ENCODE measurements at places on chromosomes 4 and X.

GRCh38 chr4:182449930-182450439 is 206.8 kb downstream of the TENM3 start:
- DNase-seq: no peak

GRCh38 chr4:150581641-150582051 is 305 bp upstream of the MAB21L2 start:
- DNase-seq: peak; percentile 71

DNA sequence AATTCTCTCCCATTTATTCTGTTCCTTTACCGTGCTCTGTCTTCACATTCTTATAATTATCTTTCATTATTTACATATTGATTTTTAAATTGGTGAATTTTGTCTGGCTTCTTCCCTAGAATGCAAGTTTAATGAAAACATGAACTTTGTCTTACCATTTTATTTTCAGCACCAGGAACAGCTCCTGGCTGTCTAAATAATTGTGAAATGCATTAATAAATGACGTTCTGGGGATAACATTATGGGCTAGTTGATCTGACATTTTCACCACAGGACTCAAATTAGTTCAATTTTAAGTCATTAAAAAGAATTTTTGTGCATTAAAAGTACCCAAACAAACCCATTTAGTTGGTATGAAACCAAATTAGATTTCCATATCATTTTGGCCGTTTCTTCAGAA is 97.5 kb downstream of the KCTD8 start:
- DNase-seq: peak; percentile 42

- DNase-seq: no peak
Measured at GRCh38 chrX:69079268-69079667, 86.0 kb downstream of the PJA1 start.

Measured in fibroblast of pulmonary artery (primary cell).